ENCODE measurements at places on chromosomes 16 and 17.

- peak; percentile 14 for DNase-seq
These were observed 32.4 kb downstream of the LCMT1 start for GRCh38 chr16:25143928-25144327.

- no peak for DNase-seq
These were observed 205.2 kb upstream of the CHMP6 start for GRCh38 chr17:80786470-80786869.

- no peak for DNase-seq
These were observed 56.4 kb downstream of the LITAF start for GRCh38 chr16:11530171-11530940.

- no peak for DNase-seq
These were observed 143.9 kb upstream of the C17orf78 start for GRCh38 chr17:37231887-37232286.

- DNase-seq, result peak; percentile 49
These were observed 103.1 kb downstream of the SDK2 start for GRCh38 chr17:73541111-73541510.

DNA sequence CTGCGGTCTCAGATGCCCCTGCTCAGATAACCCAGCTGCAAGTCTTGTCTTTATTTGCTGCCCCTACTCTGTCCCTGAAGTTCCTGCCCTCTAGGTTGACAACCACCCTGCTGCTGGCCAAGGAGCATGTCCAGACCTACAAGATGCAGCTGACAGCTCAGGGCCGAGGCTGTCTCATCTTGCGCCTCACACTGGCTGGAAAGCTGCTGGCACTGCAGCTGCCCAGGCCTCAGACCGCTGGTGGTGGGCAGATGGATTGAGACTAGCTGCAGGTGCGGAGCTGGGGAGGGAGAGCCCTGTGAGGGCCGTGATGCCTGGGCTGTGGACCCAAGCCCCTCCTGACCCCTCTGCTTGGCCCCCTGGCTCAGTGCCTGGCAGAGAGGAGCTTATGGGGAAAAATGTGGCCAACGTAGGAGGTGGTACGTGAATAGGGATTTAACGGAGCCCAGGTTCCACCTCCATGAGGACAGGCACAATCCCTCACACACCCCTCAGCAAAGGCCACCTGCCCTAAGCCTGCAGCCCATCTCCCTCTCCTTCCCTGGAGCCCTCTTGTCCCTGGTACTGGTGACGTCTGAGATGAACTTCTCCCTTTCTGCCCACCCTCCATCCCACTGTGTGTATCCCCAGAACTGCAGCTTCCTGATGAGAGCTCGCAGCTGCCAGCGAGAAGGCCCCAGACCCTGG is 8.3 kb upstream of the GALK1 start:
- peak; percentile 45 for DNase-seq

DNA sequence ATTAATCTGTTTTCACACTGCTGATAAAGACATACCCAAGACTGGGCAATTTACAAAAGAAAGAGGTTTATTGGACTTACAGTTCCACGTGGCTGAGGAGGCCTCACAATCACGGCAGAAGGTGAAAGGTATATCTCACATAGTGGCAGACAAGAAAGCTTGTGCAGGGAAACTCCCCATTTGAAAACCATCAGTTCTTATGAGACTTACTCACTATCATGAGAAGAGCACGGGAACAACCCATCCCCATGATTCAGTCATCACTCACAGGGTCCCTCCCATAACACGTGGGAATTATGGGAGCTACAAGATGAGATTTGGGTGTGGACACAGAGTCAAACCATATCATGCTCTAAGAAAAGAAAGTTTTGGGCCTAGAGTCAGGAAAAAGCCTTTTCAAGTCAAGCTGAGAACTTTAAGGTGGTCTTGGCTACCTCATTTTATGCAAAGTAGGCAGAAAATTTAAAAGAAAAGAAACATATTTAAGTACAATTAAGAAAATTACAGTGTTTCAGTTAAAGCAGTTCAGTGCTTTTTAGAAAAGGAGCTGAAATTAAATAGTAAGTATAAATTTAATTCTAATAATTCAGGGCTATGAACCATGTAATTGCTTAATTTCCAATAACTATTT is 24.9 kb upstream of the CRYM start:
- no peak for DNase-seq

GRCh38 chr17:1153795-1154546 is 25.8 kb downstream of the ABR start:
- peak; percentile 43 for DNase-seq

DNA sequence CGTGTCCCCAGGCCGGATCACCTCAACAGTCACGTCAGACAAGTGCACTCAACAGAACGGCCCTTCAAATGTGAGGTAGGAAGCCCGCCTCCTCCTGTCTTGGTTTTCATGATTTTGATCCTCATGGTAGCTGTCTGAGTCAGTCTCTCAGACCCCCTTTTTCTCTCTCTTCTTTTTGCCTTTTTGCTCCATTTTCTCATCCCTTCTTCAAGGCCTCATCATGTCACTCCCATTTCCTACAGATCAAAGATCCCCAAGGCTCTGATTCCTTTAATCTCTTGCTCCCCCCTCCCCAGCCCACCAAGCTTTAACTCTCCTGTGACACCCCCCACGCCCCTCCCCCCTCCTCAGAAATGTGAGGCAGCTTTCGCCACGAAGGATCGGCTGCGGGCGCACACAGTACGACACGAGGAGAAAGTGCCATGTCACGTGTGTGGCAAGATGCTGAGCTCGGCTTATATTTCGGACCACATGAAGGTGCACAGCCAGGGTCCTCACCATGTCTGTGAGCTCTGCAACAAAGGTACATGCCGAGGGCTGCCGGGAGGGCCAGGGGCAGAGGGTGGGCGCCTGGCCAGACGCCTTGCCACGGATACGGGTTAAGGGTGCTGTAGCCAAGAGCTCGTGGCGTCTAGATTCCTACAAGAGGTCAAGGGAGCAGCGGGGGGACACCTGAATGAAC is 2.0 kb downstream of the MAZ start:
- DNase-seq, result peak; percentile 53

GRCh38 chr16:83774066-83774465 is 33.7 kb upstream of the HSBP1 start:
- DNase-seq, result no peak

GRCh38 chr17:40103071-40103661 is 2.8 kb upstream of the NR1D1 start:
- DNase-seq, result no peak

DNA sequence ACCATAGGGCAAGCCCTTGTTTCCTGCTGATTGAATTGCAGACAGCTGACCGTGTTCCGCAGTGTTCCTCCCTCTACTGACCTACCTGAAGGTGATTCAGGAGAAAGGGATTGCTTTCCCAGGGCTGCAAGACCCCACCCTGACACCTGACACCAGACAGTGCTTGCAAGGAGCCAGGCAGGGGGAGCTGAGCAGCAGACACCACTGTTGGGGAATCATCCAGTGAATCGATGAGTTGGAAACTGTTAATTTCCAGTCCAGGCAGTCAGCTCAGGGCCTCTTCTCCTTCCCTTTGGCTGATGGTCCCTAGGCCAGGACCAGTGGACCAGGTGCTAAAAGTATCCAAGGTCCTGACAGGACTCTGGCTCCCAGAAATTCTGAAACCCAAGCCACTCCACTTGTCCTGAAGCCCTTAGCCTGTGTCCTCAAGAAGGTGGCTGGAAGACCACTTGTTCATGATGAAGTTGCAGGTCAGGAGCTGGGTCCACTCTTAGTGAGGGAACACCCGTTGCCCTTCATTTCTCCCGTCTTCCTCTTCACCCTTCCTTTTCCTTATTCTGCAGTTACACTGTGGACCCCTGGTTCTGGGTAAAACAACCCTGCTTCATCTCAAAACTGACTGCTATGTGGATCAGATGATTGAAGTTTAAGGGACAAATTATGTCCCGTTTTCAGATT is 9.5 kb upstream of the UNK start:
- DNase-seq, result no peak

DNA sequence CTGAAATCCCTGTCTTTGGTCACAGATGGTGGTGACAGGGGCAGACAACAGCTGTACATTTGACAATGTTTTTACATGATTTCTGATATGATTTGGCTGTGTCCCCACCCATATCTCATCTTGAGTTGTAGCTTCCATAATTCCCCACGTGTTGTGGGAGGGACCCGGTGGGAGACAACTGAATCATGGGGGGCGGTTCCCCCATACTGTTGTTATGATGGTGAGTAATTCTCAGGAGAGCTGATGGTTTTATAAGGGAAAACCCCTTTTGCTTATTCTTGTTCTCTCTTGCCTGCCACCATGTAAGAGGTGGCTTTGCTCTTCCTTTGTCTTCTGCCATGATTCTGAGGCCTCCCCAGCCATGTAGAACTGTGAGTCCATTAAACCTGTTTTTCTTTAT is 353.9 kb downstream of the CPPED1 start:
- no peak for DNase-seq

DNA sequence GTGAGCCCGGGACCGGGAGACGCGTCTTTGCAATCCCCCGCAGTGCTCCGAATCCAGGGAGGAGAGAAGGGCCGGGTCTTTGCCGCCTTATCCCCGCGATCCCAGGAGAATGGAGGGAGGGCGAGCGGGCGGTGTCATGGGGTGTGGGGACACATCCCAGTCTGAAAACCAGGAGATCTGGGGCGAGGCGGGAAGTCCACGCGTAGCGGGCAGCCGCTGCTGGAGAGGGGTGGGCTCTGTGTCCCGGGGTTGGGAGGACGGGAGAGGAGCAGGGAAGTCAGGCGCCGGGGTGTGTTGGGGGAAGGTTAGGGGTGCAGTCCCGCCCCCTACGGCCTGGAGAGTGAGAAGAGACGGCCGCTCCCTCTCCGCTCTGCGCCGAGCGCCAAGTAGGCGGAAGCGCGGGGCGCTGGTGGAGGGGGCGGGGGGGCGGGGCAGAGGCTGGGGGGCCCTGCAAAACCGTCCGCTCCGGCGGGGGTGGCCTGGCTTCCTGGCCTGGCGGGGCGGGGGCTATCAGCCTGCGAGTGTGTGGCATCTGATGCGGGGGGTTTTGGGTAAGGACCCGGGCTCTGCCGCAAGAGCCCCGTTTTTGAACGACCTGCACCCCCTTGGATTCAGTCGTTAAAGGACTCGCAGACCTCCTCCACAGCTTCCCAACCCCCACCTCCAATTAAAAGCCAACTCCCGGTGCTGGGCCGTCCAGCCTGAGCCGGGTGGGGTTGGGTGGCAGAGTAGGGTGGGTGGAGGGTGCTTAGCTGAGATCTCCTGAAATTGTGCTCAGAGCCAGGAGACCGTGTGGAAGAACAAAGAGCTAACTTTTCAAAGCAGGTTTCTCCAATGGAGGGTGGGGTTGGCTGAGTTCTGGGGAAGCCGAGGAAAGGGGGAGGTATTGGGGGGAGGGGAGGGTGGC is 654 bp downstream of the LASP1 start:
- peak; percentile 54 for DNase-seq

DNA sequence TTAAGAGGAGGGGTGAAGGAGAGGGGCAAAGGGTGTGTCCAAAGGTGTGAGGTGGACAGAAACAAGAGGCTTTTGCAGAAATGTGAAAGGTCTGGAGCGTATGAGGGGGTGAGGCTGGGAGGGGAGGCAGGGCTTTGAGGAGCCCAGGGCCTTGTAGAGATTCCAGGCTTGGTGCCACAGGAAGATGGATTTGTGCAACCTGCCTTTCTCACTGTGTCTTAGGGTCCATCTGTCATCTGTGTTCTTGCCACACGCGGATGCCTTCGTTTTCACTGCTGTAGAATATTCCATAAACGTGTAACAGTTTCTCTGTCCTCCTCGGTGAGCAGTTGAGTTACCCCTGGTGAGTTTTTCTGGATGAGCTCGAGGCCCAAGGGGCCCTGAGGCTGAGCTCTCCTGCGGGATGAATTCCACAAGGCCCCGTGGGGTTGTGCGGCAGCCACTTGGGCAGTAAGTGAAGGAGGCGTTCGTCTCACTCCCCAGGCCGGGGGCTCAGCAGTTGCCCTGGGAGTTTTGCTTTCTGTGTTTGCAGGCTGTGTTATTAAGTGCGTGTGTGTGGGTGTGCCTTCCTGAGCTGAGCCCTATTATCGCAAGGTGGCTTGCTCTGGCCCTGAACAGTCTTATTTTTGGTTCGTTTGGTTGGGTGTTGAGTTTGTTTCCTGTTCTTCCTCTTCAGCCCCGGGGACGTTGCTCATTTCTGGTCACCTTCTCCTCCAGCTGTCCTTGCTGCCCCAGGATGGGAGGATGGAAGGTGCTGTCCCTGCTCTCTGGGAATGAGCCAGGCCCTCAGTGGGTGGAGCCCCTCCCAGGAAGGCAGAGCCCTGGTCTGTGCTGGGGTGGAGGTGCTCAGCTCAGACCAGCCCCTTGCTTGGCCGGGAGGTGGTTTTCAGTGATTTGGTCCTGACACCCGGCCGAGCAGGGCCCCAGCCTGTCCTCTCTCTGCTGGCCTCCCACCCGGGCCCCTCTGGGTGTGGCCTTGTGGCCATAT is 28.4 kb downstream of the BAIAP2 start:
- no peak for DNase-seq

DNA sequence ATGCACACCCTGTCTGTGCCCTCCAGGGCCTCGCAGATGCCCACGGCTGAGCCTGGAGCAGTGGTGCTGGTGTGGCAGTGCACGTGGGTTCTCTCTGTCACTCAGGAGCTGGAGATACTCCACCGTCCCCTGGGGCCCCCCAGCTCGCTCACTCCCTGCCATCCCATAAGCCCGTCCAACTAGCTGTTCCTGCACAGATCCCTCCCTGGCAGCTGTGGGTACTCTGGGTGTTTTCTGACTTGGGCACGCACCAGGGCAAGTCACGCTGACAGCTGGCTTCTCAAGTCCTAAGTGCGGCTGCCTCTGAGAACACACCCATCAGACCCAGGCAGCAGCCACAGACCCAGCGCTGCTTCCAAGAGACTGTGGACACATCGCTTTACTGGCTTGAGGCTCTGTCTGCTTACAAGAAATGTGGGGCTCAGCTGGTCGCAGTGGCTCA is 25.4 kb upstream of the ITGB4 start:
- DNase-seq, result no peak

DNA sequence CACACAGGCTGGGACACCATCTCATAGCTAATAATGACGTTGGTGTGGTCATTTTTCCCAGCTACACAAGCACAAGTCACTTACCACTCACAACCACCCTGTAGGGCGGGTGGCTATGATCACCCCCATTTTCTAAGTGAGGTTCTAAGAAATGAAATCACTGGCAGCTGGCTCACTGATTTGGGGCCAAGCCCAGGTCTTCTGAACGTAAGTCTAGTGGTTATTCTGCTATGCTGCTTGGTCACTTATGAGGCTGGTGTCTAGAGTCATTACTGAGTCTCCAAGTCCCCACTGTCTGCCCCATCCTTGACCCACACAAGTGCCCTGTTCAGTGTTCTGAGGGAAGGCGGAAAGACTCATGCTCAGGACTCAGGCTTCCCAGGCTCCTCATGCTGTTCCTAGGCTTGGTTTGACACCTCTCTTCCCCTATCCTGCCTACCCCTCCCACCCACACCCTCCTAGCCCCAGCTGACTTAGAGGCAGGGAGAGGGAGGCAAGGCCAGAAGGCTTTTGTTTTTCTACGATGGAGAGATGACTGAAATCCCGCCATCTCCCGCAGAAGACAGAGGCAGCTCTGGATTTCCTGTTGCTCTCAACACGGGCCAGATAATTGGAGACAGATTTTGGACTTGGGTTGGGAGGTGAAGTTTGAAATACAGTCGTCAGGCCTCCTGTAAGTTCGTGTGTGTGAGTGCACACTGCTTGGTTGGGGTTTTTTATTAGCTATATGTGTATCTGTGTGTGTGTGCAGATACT is 32.2 kb downstream of the FZD2 start:
- no peak for DNase-seq

- peak; percentile 33 for DNase-seq
These were observed 587 bp downstream of the HS3ST4 start for GRCh38 chr16:25692351-25692741.

- DNase-seq, result no peak
These were observed 14.3 kb downstream of the ACSF2 start for GRCh38 chr17:50440172-50440837.
